Midbrain (tissue), 1 donor: ENCODE measurements at places on chromosomes 4 and X.

- no peak for DNase-seq
Measured at GRCh38 chr4:98444371-98444770, 183.2 kb downstream of the RAP1GDS1 start.

GRCh38 chr4:69497886-69498395, 2.2 kb upstream of the UGT2B4 start:
- DNase-seq = no peak

DNA sequence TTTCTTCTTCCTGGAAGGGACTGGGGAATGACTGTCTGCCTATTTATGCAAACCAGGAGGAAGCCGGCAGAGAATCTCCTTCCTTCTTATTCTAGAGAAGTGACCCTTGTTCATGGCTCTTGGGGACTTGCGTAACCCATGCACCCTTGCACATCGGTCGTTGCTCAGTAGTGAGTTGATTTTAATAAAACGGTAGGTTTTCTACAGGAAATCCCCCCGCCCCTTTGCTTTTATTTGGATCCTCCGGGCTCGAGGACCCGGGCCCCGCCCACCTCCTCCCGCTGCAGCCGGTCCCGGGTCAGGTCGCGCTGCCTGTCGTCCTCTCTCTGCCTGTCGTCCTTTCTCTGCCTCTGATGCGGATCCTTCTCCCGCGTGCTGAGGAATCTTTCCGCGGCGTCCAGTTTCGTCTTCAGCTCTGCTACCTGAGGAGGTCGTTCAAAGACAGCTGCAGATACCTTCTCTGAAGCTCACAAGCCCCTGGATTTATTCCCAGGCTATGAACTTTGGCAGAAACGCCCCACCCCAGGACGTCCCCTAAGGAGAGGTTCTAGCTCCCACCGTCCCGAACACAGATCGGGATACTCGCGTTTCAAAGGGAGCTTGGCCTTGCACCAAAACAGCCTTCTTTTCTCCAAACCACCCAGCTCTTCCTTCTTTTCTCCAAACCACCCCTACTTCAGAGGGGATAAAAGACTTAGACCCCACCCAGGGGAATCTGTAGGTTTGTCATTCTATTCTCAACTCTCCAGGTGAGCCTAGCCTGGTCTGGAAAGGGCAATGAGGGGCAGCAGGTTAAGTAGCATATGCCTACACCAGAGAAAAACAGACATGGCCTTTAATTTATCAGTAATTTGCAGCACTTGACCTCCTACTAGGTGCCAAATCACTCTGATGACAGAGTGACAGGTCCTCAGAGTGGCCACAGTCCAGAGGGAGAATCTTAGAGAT, 7.0 kb downstream of the TNIP3 start:
- no peak for DNase-seq

- no peak for DNase-seq
Measured at GRCh38 chr4:93031431-93032098, 727.8 kb downstream of the GRID2 start.

DNA sequence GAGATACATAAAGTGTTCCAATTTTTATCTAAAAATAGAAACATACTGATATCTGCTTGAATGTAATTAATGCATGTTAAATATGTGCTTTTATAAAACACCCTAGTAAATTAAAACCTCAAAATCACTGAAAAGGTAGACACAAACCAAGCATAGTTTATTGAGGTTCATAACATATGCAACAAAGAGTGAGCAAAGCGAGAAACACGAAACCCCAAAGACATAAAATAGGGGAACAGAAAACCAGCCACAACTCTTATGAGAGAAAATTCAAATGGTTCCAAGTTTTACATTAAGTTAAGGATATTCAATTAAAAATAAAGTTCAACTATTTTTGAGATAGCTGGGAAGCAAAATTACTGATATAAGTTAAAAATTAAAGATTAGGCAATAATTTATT, 336.4 kb upstream of the AGA start:
- DNase-seq = no peak

DNA sequence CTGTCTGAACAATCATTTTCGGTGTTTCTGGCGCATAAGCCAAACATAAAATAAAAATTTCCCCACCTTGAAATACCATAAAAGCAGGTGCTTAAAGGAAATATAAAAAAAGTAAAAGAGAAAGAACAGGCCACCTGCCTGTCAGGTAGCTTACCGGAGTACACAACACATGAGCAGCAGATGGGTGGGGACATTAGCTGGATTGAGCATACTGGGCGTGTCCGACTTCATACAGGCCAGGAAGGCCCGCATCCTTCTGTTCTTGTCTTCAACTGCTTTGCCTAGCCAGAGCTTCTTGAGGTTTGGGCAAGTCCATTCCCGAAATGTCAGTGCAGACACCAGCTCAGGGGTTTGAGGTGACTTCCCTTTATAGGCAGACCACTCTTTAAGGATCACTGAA, 66.7 kb downstream of the FAM120C start:
- no peak for DNase-seq

DNA sequence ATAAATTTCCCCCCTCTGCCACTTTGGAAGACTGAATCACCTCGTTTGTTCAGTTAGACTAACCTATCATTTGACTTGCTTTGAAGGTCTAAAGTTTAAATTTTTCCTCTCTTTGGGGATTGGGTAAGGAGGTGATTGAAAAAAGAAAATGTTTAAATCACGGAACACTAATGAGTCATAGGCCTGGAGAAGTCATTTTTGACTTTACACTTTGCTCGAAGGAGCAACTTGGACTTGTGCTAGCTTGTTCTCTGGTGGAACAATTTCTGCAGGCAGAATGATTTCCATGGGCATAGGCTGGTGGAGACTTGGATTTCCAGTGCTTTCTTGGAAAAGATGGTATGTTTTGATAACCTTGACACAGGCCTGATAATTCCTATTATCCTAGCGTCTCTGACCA, 10.5 kb upstream of the GLUD2 start:
- DNase-seq = no peak

- no peak for DNase-seq
Measured at GRCh38 chr4:70298051-70298450, 36.7 kb upstream of the CABS1 start.

- DNase-seq = no peak
Measured at GRCh38 chr4:65437102-65437501, 233.2 kb downstream of the EPHA5 start.

GRCh38 chr4:56255820-56256219, 131.5 kb downstream of the AASDH start:
- DNase-seq = no peak

GRCh38 chrX:56397636-56398035, 165.5 kb downstream of the KLF8 start:
- no peak for DNase-seq

DNA sequence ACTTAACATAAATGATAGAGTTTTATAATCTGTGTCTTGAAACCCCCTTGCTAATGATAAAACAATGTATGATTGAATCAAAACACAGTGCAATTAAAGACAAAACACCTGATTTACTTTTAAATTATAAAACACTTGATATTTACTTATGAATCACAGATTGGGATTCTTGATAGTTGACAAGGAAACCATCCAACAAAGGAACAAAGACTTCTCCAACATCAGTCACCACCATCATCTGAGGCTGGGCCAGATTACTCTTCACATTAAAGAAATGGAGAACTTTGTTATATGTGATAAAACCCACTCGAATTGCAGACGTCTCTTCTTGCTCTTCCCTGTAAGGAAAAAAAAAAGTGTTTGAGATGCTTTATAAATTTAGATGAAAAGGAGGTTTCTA, 67.4 kb downstream of the METTL14 start:
- no peak for DNase-seq

GRCh38 chr4:56134266-56134665, 185.5 kb downstream of the CEP135 start:
- no peak for DNase-seq

DNA sequence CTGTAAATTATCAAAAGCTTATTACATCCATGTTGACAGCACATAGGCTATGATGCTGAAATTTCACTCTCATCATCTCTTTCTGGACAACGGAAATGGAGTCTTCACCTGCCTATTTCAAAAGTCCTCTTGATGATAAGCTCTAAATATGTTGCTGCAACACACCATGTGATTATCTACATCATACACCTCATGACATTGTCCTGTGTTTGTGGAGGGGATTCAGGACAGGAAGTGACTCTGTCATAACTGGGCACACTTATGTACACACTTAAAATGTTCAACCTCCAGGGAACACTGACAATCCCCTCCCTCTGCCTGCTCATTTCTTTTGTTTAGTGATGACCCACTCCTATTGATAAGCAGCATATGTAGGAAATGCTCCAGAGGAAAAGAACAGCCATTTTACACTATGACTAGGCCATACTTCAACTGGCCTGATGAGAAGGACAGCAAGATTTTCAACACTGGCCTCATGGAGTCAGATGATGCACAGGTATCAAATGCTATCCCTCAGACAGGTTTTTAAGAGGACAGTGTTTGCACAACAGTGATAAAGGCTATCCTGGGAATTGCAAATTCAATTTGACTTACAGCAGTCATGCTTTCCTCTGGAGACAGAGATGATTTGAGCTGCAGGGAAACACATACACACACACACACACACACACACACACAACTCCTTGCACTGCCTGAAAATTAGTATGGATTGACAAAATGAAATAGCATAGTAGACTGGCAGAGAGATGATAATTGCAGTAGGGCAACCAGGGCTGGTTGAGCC, 163.3 kb upstream of the RASGEF1B start:
- no peak for DNase-seq

GRCh38 chrX:11908371-11908770, 150.3 kb downstream of the MSL3 start:
- no peak for DNase-seq

- no peak for DNase-seq
Measured at GRCh38 chr4:7638984-7639789, 204.5 kb upstream of the PSAPL1 start.

- DNase-seq = no peak
Measured at GRCh38 chr4:31015123-31015522, 295.0 kb downstream of the PCDH7 start.

- no peak for DNase-seq
Measured at GRCh38 chrX:16843208-16843909, 26.8 kb downstream of the RBBP7 start.

DNA sequence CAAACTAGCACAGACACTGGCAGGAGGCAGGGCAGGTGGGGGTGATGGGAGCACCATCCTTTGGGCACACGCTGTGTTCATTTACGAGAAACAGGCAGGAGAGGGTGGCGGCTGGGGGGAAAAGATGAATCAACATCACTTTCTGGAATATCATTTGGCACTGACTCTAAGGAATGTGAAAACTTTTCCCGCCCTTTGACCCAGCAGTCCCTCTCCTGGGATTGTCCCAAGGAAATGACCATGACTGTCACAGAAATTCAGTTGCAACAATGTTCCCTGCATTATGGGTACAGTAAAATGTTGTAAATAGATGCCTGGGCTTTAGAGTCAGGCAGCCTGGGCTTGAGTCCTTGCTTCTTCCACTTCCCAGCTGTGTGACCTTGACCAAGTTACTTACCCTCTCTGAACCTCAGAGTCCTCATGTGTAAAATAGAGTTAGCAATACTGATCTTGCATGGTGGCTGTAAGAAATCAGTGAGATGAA, 58.6 kb downstream of the ABLIM2 start:
- no peak for DNase-seq

DNA sequence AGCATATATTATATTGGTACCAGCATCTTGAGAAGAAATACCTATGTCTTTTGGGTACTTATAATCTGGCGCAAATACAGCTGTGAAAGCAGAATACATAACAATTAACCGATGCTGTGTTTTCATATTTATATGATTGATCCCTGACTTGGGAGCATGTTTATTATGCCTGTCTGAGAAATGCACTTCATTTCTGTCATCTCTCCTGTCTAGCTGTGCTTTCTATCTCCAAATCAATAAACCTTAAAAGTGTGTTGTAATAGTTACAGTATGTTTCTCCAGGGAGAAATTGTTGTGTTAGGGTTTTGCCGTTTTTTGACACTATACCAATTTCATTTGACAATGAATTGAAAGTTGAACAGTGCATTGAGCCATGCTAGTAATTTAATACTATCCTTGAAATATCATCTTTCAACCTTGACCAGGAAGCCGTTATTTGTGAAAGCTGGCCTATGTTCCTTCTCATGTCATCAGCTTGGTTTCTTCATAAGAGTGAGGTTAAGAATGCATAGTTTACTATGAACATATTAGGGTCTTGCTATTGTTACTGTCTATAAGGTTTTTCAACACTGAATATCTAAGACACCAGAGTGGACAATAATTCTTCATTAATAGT, 206.2 kb upstream of the PCDH18 start:
- no peak for DNase-seq

GRCh38 chr4:144667500-144667899, 21.5 kb downstream of the HHIP start:
- DNase-seq = no peak

- no peak for DNase-seq
Measured at GRCh38 chr4:101089168-101089567, 258.2 kb downstream of the PPP3CA start.

DNA sequence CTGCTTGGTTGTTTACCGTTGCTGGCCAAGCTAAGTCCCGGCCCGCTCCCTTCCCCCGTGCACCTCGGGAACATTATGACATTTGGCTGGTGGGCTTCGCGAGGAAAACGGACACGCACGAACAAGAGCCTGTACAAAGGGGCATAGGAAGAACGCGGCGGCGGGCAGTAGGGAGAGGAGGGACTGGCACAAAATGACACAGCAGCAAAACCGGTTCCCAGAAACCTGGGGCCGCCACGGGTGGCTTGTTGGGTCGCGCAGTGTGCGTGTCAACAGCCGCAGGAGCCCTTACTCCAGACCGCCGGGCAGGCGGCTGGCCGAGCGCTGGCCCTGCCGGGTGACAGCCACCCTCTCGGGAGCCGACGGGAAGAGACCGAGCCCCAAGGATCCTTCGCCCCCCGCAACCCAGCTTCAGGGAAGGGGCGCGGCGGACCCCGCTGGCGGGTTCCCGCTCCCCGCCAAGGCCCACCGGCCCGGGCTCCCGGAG, 1.6 kb upstream of the LIN54 start:
- DNase-seq = peak; percentile 49

- DNase-seq = no peak
Measured at GRCh38 chr4:163048447-163048846, 118.2 kb downstream of the NAF1 start.

- peak; percentile 77 for DNase-seq
Measured at GRCh38 chr4:110049951-110050925, 137.6 kb downstream of the EGF start.

DNA sequence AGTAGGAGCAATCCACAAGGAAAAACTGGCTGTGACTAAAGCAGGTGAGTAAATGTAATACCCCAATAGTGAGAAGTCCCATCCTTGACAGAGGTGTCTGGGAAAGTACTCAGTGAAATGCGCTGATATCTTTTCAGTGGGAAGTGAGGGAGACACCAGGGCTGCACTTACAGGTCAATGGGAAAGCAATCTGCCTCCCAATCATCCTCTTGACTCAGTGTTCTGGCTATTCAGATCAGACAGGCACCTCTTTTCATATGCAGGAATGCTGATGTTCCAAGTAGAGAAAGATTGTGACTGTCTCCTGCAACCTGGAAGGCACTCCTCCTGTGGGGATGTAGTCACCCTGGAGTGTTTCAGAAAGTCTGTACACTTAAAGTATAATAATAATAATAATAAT, 39.9 kb upstream of the SPIN2A start:
- no peak for DNase-seq
